ENCODE measurements at places on chromosomes 1 and 21. TPM values are rescaled to one million over a fixed set of nuclear protein-coding genes. Genes with fewer than 3 reads are reported as not detected.

Gene PSMG1
- 31.1 TPM for polyA plus RNA-seq

Gene CNN3
- polyA plus RNA-seq = 31.3 TPM

Gene RYR2
- not detected for polyA plus RNA-seq

Gene NIBAN1
- 0.34 TPM for polyA plus RNA-seq

Gene SIPA1L2
- polyA plus RNA-seq = not detected

Gene F5
- 0.06 TPM for polyA plus RNA-seq

DNA sequence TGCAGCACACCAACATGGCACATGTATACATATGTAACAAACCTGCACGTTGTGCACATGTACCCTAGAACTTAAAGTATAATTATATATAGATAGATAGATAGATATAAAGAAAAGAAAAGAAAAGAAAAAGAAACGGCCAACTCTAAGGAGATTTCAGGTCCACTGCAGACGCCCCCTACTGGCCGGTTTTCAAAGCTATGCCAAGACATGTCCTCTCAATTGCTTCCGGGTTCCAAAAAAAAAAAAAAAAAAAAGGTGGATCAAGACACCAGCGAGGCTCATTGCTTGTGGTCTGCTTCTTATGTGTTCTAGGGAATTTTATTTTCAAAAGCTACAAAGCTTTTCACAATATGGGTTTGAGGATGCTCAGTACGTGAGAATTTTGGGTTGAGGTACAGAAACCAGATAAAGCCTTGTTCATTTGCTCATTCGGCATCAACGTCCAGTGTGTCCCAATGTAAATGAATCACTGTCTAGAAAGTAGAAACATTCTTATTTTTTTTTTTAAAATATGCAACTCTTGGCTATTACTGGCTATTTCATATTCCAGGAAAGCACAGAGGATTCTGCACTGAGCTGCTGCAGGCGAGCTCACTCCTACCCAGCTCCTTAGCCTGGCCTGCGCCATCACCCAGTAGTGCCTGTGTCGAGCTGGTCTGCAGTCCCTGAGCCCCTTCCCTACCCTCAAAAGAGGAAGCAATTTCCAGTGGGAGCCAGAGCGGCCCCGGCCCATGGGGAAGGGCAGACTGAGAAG lies 643.0 kb downstream of the KIF26B start:
- no peaks in the 10 kb centered on the region for H3K36me3 ChIP-seq
- DNase-seq = no peak
- no peak overlapping the region for H3K4me3 ChIP-seq
- H3K27me3 ChIP-seq = no peaks in the 10 kb centered on the region
- H3K4me1 ChIP-seq = peaks cover 13% of the 10 kb centered on the region
- H3K27ac ChIP-seq = no peak overlapping the region

DNA sequence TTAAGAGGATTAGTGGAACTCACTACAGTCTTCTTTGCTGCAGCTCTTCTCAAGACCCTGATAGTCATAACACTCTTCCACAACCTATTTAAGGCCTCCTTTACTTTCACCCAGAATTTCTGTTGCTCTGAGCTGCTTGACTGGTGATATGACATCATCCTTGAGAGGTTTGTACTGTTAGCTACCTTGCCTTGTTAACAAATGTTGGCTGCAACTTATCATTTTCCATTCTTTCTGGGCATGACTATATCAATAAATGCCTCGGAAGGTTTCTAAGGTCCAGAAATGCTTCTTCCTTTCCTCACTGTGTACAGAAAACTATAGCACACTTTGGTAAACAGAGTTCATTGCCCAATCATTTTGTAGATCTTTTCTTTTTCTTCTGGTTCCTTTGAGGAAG lies 1292.2 kb upstream of the TMPRSS15 start:
- no peak overlapping the region for H3K4me3 ChIP-seq
- H3K27me3 ChIP-seq = no peaks in the 10 kb centered on the region

GRCh38 chr1:118987468-118988185 lies 516 bp downstream of the TBX15 start:
- H3K36me3 ChIP-seq = peaks cover 48% of the 10 kb centered on the region
- peaks cover 86% of the 10 kb centered on the region for H3K27me3 ChIP-seq
- H3K27ac ChIP-seq = no peak overlapping the region
- DNase-seq = no peak
- peak overlapping the region; percentile 83 for H3K4me3 ChIP-seq
- H3K4me1 ChIP-seq = peaks cover 19% of the 10 kb centered on the region

DNA sequence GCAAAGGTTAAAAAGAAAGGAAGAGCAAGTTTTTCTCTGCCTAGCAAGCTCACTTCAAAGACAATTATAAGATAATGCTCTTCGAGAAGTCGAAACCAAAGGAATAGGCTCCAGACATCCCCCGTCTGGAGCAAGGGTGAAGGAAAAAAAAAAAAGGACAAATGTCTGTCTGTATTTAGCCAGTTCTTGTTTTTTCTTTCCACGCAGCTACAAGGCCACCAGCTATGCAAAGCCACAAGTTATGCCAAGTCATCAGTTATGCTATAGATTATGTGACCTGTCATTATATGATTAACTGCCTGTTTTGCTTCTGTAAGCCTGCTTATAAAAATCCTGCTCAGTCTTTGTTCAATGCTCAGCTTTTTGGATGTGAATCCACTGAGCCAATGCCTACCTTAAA lies 2.4 kb upstream of the THEM5 start:
- peaks cover 12% of the 10 kb centered on the region for H3K4me1 ChIP-seq
- H3K36me3 ChIP-seq = peaks cover 1% of the 10 kb centered on the region
- H3K27ac ChIP-seq = no peak overlapping the region

DNA sequence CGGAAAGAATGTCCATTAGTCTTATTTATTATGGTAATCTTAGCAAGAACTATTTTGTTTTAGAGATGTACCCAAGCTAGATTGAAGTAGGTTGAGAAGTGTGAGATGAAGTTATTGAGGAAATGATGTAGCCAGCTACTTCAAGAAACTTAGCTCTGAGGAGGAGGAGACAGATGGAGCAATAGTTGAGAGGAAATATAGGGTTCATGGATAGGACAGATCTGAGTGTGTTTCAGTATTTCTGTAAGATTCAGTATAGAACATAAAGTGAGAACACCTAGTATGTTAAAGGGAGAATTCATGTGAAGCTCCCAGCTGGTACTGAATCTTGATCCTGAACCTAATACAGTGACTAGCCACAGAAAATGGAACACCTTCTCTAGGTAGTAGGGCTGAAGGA lies 28.9 kb downstream of the TSNAX start:
- no peak for DNase-seq
- peaks cover 30% of the 10 kb centered on the region for H3K36me3 ChIP-seq
- H3K4me3 ChIP-seq = no peak overlapping the region
- no peak overlapping the region for H3K27ac ChIP-seq
- H3K27me3 ChIP-seq = no peaks in the 10 kb centered on the region

DNA sequence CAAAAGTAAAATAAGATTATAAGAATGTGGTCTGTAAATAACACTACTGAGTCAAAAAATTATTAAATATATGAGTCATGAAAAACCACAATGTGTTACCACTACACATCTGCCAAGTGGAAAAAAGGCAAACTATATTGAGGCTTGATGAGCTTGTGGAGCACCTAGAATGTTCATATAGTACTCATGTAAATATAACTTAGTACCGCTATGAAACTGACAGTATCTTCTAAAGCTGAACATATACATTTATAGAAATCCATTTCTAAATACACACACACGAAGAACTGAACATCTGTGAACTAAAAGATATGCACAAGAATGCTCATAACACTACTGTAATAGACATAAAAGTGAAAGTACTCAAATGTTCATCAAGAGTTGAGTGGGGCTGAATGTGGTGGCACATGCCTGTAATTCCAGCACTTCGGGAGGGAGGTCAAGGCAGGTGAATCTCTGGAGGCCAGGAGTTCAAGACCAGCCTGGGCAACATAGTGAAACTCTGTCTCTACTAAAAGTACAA lies 18.5 kb upstream of the GBP3 start:
- H3K4me1 ChIP-seq = peaks cover 9% of the 10 kb centered on the region
- no peak overlapping the region for H3K27ac ChIP-seq
- H3K27me3 ChIP-seq = no peaks in the 10 kb centered on the region
- H3K36me3 ChIP-seq = no peaks in the 10 kb centered on the region
- DNase-seq = no peak

- H3K4me1 ChIP-seq = peaks cover 30% of the 10 kb centered on the region
- DNase-seq = no peak
- no peaks in the 10 kb centered on the region for H3K36me3 ChIP-seq
Observed at GRCh38 chr1:109891930-109892329, 18.7 kb upstream of the CSF1 start.

GRCh38 chr21:44376606-44377005 lies 23.2 kb downstream of the TRPM2 start:
- H3K4me3 ChIP-seq = no peak overlapping the region
- H3K27ac ChIP-seq = no peak overlapping the region
- no peaks in the 10 kb centered on the region for H3K27me3 ChIP-seq
- DNase-seq = no peak
- peaks cover 36% of the 10 kb centered on the region for H3K4me1 ChIP-seq
- peaks cover 7% of the 10 kb centered on the region for H3K36me3 ChIP-seq

DNA sequence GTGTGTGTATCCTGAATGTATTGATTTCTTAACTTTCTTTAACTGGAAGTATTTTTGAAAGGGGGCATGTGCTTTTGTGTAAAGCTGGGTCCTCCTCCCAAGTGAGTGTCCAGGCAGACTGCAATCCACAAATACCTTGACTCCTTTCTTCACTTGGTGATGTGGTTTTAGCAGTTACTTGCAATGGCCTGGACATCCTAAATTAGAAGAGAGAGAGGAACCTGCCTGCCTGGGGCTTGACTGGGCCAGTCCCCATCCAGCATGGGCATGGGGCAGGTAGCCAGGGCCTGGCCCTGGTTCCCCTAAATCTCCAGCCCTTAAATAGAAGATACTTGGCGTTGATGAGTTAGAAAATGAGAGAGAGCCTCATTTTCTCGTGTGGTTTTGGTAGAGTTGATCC lies 159.7 kb downstream of the PGBD5 start:
- no peak for DNase-seq
- no peak overlapping the region for H3K4me3 ChIP-seq
- H3K27ac ChIP-seq = no peak overlapping the region

DNA sequence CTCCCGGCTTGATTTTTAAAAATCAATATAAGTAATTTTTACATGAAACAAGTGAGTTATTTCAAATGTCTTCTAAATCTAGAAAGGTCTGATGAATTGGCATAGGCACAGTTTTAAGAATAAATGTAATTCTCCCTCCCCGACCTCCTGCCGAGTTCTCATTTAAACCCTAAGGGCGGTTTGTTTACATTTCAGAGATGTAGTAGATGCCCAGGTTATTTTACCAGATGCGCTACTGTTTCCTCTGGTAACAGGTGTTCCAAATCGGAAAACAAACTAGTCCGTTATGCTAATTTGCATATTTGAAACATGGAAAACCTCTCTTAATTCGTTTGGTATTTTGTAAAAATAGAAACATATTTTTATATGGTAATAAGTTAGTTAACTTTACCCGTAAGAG lies 53.8 kb upstream of the CFAP126 start:
- H3K36me3 ChIP-seq = no peaks in the 10 kb centered on the region
- H3K4me3 ChIP-seq = peak overlapping the region; percentile 97
- peaks cover 4% of the 10 kb centered on the region for H3K4me1 ChIP-seq

DNA sequence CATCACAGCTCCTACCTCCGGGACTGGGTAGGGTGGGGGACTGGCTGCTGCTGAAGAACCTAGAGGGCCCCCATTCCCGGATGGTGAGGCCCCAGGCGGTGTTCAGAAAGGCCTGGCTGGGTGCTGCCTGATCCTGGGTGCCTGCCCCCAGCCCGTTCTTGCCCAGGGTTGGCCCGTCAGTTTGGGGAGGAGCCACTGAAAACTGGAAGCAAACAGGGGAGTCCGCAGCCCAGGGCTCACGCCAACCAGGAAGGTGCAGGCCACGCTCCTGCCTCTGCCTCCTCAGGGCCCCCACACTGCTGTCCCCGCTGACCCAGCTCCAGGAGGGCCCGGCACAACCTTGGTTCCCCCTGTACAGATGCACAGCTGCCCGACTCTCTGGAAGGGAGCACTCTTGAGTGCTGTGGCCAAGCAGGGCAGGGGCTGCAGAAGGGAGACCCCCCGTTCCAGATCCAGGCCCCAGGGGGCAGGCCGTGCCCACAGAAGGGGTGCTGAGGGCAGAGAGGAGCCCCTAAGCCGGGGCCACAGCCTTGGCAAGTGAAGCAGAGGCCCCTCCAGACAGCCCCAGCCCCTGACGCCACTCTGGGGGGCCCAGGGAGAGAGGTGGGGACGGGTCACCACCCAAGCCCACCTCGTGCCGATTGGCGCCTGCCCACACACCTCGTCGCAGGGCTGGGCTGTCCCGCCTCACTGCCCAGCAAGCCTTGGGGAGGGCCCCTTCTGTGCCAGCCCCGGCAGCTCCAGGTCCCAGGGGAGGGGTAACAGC lies 5.5 kb downstream of the C1QTNF12 start:
- H3K36me3 ChIP-seq = no peaks in the 10 kb centered on the region
- H3K4me3 ChIP-seq = no peak overlapping the region
- no peaks in the 10 kb centered on the region for H3K4me1 ChIP-seq
- peaks cover 17% of the 10 kb centered on the region for H3K27me3 ChIP-seq
- no peak for DNase-seq
- H3K27ac ChIP-seq = no peak overlapping the region

DNA sequence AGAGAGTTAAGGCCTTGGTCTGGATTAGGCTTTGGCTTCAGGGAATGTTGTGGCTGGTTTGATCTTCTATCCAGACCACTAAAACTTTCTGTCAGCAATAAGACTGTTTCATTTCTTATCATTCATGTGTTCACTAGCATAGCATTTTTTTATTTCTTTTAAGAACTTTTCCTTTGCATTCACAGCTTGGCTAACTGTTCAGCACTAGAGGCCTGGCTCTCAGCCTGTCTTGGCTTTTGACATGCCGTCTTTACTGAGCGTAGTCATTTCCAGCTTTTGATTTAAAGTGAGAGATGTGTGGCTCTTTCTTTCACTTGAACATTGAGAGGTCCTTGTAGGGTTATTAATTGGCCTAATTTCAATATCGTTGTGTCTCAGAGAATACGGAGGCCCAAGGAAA lies 62.5 kb downstream of the RNF220 start:
- peaks cover 7% of the 10 kb centered on the region for H3K36me3 ChIP-seq
- peaks cover 3% of the 10 kb centered on the region for H3K4me1 ChIP-seq
- no peak for DNase-seq
- H3K27ac ChIP-seq = no peak overlapping the region
- H3K27me3 ChIP-seq = peaks cover 16% of the 10 kb centered on the region
- H3K4me3 ChIP-seq = no peak overlapping the region

- no peaks in the 10 kb centered on the region for H3K4me1 ChIP-seq
- no peak overlapping the region for H3K4me3 ChIP-seq
- no peaks in the 10 kb centered on the region for H3K36me3 ChIP-seq
- H3K27me3 ChIP-seq = peaks cover 18% of the 10 kb centered on the region
Observed at GRCh38 chr21:35954066-35954465, 106.3 kb downstream of the SETD4 start.

Data from naive B cell (primary cell).